H4 (cell line): ENCODE measurements at places on chromosomes 4 and X. TPM values are rescaled to one million over a fixed set of nuclear protein-coding genes. Genes with fewer than 3 reads are reported as not detected.

DNA sequence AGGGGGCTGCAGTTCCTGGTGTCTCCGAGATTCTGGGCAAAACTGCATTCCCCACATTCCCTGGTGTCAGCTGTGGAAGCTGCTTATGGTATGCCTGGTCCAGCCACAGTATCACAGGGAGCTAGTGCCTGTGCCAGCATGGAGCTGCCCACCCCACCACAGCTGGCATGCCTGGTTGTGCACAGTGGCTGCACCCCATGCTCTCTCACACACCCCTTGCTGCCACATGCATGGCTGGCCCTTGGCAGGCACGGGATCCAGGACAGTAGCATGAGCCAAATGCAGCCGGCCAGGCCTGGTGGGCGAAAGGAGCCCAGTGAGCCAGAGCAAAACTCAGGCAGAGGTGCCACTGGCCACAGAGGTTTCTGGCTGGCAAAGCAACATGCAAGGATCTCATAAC, 418.0 kb upstream of the SPOCK3 start:
- no peak for DNase-seq

DNA sequence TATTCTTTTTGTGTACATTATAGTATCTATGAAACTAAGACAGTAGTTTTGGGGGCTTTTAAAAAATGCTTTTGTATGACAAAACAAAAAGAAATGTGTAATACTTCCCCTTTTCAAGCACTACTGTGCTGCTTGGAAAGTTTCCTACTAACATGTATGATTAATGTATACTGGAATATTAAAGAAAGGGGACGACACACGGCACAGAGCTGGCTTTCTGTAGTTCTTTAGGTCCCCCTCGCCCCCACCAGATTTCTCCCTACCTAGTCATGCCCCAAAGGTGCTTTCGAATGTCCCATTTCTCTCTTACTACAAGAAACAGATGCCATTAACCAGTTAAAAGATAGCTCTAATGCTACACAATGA, 1.6 kb upstream of the AP1S2 start:
- DNase-seq = no peak

- DNase-seq = no peak
Measured at GRCh38 chr4:124459196-124459940, 253.2 kb downstream of the ANKRD50 start.

GRCh38 chrX:51461053-51462044, 35.0 kb downstream of the NUDT11 start:
- DNase-seq = peak; percentile 22

- DNase-seq = no peak
Measured at GRCh38 chr4:115292320-115293092, 179.1 kb upstream of the NDST4 start.

DNA sequence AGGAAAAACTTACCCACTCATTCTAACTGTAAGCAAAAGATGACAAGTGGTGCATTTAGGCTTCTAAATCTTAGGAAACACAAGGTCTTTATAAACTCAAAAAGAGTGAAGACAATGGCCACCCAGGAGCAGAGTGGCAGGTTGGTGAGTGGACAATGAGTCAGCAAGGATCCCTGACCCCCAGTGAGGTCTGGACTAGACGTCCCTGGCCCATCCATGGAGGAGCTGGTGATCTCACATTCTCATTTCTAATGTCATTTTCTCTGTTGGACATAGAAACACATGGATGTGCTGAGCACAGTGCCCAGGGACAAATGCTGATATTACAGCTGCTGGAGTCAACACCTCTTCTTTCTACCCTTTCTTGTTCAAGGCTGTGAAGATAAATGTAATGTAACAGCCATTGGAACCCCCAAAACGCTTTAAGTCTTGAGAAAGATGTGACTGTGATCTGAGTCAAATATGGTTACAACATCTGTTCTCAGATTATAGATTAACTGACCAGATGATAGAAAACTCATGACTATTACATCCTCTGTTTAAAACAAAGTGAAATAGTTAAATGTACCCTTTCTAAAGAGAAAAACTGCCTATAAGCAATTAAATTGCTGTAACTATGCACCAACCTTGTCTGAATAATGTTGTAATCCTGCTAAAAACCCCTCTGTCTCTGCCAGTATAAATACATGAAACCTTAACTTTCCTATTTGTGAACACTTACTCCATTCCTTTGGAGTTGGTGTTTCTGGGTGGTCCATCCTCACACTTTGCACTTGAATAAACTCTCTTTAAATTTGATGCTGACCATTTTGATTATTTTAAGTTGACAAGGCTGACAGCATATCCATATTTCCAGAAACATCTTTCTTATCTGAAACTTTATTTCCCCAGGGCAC, 92.7 kb downstream of the USP46 start:
- DNase-seq = no peak

- peak; percentile 59 for DNase-seq
Measured at GRCh38 chrX:48021026-48021900, 14.5 kb downstream of the SPACA5 start.

DNA sequence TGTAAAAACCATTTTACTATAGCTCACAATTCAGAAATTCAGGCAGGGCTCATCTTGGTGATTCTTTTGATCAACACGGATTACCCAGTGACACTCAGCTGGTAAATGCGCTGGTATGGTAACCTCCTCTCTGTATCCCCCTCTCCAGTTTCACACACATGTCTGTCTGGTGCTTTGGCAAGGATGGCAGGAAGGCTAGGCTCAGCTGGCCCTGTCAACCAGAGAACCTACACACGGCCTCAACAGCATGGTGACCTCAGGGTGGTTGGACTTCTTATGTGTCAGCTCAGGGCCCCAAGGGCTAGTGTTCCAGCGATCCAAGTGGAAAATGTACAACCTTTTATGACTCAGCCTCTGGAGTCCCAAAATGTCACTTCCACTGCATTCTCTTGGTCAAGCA, 55.7 kb upstream of the EOLA2 start:
- no peak for DNase-seq

GRCh38 chrX:44308869-44309268, 34.6 kb downstream of the EFHC2 start:
- peak; percentile 14 for DNase-seq

DNA sequence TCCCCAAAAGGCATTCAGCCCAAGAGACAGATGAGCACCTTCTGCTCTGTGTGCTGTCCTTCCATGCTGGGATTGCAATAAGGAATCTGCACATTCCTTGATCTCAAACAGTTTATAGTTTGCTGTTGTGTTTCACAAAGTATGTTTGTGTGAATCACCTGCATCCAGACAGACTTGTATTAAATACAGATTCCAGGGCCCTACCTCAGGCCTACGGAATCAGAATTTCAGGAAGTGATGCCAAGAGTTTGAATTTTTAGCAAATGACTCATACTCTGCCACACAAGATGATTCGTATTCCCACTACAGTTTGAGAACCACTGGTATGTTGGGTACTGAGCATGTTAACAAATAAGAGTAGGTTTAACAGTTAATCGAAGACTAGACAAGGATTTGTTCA, 7.0 kb downstream of the VAMP7 start:
- DNase-seq = peak; percentile 85

DNA sequence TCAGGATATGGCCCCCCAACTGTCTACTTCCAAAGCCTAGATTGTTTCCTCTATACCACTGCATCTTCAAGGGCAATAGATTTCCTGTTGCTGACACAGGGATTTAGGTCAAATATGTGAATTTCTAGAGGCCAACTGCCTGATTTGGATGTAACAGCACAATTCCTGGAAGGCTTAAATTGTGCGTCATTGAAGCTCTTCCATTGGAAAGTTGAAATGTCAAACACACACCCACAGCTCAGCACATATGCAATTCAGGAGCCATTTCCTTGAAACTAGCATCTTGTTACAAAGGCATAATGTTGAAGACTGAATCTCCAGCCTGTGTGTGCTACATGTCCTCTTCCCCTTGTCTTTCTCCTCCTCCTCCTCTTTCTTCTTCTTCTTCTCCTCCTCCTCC, 158.6 kb downstream of the STK32B start:
- no peak for DNase-seq

- no peak for DNase-seq
Measured at GRCh38 chrX:39837688-39838087, 260.1 kb downstream of the BCOR start.

- DNase-seq = peak; percentile 67
Measured at GRCh38 chr4:122765692-122766352, 33.3 kb downstream of the BBS12 start.

DNA sequence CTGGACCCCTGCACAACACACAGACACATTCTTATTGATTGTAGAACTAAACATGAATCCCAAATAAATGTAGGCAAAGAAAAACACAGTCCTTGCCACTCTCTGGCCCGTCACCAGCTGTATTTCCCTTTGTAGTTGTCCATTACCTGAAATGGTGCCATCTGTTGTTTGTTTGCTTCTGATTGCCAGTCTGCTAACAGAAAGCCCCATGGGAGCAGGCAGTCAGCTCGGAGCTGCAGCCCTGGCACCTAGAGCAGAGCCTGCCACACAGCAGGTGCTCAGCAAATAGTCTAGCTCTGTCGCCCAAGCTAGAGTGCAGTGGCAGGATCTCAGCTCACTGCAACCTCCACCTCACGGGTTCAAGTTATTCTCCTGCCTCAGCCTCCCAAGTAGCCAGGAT, 28.9 kb downstream of the CPLX1 start:
- no peak for DNase-seq

DNA sequence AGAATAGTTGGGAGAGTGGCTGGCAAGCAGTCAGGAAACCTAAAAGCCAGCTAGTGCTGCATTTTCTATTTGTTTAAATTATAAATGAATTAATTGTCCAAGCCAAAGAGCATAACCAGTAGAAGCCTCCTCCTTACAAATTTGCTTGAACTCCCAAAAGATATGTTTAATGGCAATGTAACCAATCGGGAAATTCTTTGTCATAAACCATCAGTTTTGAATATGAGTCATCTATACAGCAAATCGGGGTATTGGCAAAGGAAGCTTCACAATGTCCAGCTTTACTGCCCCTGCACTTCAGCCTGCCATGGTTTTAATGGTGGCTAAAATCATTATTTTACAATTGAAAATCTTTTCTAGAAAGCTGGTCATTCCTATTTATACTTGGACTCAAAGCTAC, 216.6 kb downstream of the SHROOM3 start:
- no peak for DNase-seq

GRCh38 chr4:20017777-20018115, 234.0 kb upstream of the SLIT2 start:
- no peak for DNase-seq

DNA sequence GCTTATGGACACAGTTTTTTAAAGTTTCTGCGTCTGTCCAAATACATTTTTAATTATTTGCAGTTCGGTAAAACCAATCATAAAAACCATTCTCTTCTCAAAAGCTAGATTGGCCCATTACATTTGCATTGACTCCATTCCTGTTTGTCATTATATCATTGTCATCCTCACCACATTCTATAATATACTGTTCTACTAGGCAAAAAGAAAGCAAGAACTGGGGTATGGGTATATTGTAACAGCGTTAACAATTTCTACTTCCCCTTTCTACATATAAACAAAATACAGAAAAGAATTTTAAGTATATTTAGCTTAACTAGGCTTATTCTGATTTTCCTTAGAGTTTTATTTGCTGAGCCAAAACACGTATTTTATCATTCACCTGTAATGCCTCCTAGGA, 91.8 kb downstream of the RAP1GDS1 start:
- no peak for DNase-seq

GRCh38 chr4:171524903-171525302, 288.3 kb upstream of the GALNTL6 start:
- DNase-seq = no peak

DNA sequence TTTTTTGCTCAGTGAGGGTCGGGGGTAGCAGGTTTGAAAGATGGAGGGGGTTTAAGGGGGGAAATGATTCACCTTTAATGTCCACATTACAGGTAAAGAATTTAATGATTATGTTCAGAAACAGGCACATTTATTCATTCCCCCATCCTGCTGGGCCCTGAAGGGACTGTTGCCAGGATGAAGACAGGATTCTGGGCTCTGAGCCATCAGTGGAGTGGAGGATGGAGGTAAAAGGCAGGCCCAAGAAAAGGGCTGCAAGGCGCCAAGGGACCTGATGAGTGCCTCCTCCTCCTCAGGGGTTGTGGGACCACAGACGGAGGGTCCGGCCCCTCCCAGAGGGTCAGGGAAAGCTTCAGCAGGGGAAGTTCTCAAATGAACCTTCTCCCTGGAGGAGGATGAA, 40.4 kb upstream of the PROM1 start:
- DNase-seq = no peak

GRCh38 chr4:84407554-84408407, 91.3 kb downstream of the NKX6-1 start:
- no peak for DNase-seq

DNA sequence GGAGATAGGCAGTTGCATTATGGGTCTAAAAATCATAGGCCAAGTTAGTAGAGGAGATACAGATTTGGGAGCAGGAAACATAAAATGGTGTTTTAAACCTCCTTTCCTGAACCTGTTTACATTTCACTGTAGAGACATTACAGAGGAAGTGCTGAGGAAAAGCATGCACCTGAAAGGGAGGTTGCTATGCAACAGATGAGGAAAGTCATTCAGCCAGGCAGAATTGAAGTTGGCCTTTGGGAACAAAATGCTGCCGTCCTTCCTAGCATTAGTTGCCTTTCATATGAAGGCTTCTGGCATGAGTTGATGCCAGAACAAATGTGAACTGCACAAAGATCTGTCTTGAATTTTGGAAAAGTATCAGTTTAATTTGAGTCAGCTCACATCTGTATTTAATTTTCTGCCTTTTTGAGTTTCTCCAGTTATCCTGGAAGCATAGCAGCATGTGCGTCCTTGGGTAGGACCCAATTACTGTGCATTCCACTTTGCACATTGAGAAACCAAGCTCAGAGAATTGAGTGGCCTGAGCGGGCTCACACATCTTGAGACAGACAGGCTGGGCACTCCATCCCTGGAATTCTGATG, 38.2 kb downstream of the MAGED1 start:
- no peak for DNase-seq

GRCh38 chrX:12922599-12922919, 16.1 kb downstream of the TLR8 start:
- DNase-seq = no peak

GRCh38 chrX:132365490-132365889, 123.3 kb downstream of the MBNL3 start:
- DNase-seq = peak; percentile 3

DNA sequence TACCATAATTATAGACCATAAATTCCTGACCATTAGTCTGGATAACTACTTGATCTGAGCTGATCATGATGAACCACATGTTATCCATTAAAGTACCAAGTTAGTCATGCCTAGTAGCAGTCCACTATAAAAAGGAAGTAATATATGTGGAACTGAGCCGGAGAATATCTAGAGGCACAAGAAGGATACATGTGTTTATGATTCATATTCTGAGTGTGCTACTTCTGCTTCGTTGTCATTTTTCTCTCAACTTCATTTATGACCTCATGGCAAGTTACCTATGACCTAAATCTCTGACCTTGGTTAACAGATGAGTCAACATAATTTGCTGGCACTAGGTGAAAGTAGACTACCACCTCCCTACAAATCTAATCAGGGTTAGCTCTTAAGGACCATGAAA, 56.5 kb upstream of the ANKRD17 start:
- no peak for DNase-seq

- no peak for DNase-seq
Measured at GRCh38 chr4:135365065-135365464, 1163.5 kb upstream of the PABPC4L start.

- no peak for DNase-seq
Measured at GRCh38 chr4:99061048-99061700, 27.4 kb downstream of the ADH5 start.

GRCh38 chr4:170818786-170819185, 729.0 kb upstream of the AADAT start:
- DNase-seq = no peak

PPID gene
- 39.7 and 41.6 TPM in 2 replicates for total RNA-seq

EMCN gene
- total RNA-seq = not detected in 2 replicates

FAM149A gene
- 1.4 and 2.2 TPM in 2 replicates for total RNA-seq

CLDN22 gene
- total RNA-seq = not detected in 2 replicates

RAB41 gene
- total RNA-seq = not detected in 2 replicates

MRPS18C gene
- total RNA-seq = 40.7 and 44.3 TPM in 2 replicates

SLC49A3 gene
- total RNA-seq = not detected in 2 replicates
